Left colon (tissue), 2 donors: ENCODE measurements at places on chromosomes 7 and 10.

DNA sequence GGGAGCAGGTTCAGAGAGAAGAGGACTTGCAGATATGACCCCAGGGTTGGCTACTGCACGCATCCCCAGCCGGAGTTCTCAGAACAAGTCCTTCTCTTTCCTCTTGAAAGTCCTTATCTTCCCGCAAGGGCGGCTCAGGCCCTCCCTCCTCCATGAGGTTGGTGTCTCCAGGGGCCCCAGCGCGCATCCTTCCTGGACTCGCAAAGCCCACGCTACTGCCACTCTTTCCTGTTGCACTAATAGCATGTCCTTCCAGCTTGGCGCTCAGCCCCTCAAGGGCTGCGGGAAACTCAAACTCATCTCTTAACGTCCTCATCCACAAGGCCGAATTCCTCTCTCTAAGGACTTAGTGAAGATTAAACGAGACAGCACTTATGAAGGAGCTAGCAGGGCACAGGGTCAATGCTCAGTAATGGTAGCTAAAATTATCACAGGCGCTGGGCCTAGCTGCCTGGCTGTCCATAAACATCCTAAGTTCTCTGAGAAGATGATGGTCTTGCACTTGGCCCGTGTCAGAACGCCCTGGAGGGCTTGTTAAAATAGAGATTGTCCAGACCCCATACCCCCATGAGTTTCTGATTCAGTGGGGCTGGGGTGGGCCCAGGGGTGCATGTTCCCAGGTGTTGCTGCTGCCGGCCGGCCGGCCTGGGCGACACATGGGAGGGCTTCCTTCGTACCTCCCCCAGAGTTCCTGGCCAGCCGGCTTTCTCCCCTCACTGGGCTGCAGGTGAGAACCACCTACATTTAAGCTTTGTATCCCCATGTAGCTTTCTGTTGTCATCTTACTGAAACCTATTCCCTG is 261.4 kb downstream of the COBL start:
- DNase-seq: no peak

- peak; percentile 9 for DNase-seq
Measured at GRCh38 chr10:127450644-127451043, 98.5 kb upstream of the NPS start.

DNA sequence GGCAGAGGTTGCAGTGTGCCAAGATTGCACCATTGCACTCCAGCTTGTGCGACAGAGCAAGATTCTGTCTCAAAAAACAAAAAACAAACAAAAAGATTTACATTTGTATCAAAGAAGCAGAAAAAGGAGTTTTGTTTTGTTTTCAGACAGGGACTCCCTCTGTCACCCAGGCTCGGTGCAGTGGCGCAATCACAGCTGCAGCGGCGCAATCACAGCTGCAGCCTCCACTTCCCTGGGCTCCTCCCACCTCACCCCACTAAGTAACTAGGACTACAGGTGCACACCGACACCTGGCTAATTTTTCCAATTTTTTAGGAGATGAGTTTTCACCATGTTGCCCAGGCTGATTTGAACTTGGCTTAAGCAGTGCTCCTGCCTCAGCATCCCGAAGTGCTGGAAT is 1.8 kb downstream of the ARMC10 start:
- DNase-seq: no peak

DNA sequence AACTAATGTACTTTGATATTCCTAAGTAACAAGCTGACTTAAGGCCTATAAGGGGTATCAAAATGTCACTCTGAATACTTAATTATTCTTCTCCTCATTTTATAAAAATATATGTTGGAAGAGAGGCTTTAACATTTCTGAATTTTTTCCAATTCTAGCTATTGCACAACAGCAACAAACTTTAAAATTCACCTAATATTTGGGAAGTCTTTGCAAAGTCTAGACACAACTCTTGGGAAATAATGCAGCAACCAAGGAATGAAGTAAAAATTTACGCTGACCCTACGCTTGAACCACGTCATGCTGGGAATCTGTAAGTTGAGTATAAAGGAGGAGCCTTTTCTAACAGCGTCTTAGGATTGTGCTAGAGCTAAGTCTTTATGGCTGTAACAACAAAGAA is 243.9 kb upstream of the IMMP2L start:
- no peak for DNase-seq

DNA sequence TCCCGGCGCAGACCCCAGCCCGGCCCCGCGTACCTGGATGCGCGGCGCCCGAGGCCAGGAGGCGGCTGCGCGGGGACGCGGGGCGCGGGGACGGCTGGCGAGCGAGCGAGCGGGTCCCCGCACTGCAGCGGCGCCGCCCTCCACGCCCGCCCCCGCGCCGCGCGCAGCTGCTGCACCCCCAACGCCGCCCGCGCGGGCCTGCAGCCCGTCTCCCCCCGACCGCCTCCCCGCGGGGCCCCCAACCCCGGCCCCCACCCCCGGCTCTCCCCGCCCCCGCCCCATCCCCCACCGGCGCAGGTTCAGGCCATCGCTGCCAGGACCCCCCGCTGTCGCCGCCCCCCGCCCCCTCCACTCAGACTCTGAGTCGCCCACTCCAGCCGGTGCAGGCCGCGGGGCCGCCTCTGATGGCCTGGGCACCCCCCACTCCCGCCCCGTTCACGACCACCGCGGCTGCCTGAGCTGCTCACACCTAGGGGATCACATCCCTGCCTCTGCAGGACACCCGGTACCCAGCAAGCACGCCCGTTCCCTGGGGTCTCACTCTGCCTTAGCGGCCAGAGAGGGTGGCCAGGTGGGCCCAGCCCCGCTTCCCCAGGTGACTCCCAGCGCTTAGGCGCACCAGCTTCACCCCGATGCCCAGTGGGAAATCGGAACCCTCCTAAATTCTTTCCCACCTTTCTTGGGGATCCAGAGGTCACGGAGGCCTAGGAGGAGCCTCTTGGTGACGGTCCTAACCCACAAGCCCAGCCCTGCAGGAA is 13.9 kb upstream of the DNAAF5 start:
- DNase-seq: no peak

DNA sequence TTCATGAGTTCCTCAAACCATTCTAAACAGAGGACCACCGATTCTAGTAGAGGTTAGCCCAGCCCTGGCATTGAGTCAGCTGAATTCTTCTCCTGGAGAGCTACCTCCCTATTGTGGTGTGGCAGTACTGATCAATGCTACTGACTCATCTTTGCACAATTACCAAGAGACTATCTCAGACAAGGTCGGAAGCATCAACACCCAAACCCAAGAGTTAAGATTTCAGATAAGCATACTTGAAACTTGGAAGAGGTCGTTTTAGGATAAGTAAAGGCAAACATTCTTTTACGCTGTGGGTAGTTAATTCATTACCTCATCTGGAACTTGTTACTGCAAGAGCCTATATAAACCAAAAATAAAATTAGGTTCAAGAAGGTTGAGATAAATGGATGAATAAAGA is 154.6 kb upstream of the NRBF2 start:
- DNase-seq: no peak

- DNase-seq: no peak
Measured at GRCh38 chr10:91366704-91367103, 43.4 kb upstream of the HECTD2 start.

- DNase-seq: no peak
Measured at GRCh38 chr7:139328375-139328774, 12.8 kb upstream of the FMC1 start.

DNA sequence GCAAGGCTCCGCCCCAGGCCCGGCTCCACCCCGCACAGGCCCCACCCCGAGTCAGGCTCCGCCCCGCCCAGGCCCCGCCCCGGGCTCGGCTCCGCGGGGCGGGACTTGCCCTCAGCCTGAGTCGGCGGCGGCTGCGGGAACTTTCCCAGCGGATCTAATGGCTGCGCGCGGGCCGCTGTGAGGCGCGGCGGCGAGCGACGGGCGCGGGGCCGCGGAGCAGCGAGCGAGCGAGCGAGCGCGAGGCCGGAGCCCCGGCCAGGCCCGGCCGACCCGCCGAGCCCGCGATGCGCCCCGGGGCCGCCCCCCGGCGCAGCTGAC is at the start of gene INPP5A:
TSS of gene INPP5A (plus strand) at position 104 of the 318 bp plus-strand sequence. CDS start 310 bp downstream, outside the sequence.
- DNase-seq: no peak
